ENCODE measurements at places on chromosomes 7 and 10.

- DNase-seq: no peak
These were observed 118.0 kb upstream of the PFKP start for GRCh38 chr10:2949221-2949947.

DNA sequence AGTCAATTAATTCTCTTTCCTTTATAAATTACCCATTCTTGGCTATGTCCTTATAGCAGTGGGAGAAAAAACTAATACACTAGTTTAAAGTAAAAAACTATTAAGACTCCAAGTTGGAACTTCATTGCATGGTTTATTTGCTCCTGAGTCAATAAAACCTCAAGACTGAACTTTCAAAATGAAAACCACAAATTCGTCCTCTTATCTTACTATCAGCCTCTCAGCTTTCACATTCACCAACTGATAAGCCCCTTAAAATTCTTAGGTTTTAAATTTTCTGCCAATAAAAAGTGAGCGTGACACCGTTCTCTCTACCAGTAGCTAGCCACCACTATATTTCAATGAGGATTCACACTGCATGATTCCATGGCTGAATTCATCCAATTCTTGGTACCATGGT is 346.4 kb upstream of the NPSR1 start:
- peak; percentile 30 for DNase-seq

GRCh38 chr10:8544057-8544380 is 489.5 kb downstream of the GATA3 start:
- DNase-seq: no peak

DNA sequence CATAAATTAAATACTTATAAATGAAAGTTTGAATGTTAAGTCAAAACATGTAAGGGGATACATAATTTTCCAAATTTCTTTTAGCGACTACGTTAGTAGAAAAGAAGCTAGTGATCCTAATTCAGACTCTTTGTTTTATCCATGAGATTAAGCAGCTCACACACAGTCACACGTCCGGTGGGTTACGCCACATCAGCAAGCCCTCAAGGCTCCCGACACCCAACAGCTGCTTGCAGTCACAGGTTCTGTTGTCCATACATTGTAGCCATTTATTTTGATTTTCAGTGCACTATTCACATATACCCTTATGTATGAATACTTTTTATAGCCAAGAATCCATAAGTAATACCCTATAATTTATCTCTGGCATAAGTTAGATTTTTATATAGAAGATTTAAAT is 39.5 kb downstream of the XRCC2 start:
- DNase-seq: no peak

GRCh38 chr7:6165075-6165474 is 107.3 kb downstream of the CYTH3 start:
- DNase-seq: no peak

DNA sequence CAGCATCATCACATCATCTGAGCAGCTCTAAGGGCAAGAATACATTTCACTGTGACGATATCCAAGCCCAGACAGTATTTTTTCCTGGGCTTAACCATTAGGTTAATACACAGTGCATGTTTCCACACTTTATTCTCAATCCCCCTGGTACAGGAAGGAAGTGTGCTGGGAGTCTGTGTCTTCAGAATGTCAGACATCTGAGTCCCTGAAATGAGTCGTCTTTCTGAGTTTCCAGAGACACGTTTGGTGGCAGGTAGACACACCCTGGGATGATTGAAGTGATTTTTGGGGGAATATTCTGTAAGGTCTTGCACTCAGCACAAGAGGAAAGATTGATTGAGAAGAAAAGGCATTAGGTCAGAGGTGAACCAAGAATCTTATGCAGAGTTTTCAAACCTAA is 13.1 kb upstream of the SHH start:
- DNase-seq: no peak

DNA sequence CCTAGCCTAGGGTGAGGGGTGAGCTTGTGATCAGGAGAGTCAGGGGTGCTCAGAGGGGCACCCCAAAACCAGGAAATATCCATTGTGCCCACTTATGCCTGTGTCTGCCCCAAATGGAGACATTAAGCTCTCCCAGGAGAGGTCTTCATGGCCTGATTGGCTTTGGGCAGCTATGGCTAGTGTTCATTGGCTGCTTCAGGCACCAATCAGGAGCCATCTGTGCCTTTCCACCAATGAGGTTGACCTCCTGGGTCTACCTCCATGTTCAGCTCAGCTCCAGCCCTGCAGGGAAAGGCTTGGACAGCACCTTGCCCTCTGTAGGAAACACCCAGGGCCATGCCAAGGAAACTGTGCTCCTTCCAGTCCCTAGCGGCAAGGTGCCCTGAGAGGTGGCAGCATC is 23.9 kb upstream of the HSPB1 start:
- DNase-seq: no peak

- no peak for DNase-seq
These were observed 55.4 kb downstream of the GLI3 start for GRCh38 chr7:42181566-42181965.

- no peak for DNase-seq
These were observed 80.8 kb downstream of the PAX2 start for GRCh38 chr10:100826031-100826651.

GRCh38 chr7:66050990-66051448 is 24.6 kb upstream of the ASL start:
- peak; percentile 94 for DNase-seq

- no peak for DNase-seq
These were observed 21.8 kb upstream of the LOXL4 start for GRCh38 chr10:98289802-98290209.

- DNase-seq: no peak
These were observed 98.1 kb downstream of the PTPN20 start for GRCh38 chr10:47009215-47009838.

- no peak for DNase-seq
These were observed 1.6 kb downstream of the LRRTM3 start for GRCh38 chr10:66927251-66927935.

GRCh38 chr10:57716884-57717283 is 550.8 kb downstream of the IPMK start:
- DNase-seq: peak; percentile 83

DNA sequence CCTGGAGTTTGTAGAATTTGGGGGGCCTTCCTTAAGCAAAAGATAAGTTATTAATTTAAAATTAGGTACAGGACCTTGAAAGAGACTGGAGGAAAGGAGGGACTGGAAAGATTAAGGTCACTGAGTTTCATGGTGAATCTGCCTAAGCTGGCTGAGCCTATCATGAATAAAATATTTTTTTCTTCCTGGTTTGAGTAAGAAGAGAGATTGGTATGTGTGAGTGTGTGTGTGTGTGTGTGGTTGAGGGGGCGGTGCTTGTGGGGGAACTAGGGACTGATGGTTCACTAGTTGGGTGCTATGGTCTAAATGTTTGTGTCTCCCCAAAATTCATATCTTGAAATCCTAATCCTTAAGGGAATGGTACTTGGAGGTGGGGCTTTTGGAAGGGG is 142.5 kb upstream of the PRKCQ start:
- DNase-seq: peak; percentile 24

DNA sequence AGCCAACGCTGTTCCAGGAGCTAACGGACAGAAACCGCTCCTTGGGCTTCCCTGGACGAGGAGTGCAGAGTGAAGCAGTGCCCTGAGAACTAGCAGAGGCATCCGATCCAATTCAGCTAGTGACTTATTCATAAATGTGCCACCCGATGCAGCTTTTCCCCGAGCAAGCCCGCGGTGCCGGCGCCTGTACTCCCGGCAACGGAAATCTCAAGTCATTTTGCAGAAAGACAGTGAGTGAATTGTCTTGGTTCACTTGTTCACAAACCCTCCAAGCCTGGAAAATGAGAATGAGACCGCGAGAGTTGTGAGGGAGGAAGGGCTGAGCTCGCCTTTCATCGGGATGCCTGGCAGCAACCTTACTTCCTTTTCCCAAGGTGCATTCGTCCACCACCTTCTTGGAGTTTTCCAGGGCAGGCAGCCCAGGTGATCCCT is 87.5 kb downstream of the COBL start:
- no peak for DNase-seq

DNA sequence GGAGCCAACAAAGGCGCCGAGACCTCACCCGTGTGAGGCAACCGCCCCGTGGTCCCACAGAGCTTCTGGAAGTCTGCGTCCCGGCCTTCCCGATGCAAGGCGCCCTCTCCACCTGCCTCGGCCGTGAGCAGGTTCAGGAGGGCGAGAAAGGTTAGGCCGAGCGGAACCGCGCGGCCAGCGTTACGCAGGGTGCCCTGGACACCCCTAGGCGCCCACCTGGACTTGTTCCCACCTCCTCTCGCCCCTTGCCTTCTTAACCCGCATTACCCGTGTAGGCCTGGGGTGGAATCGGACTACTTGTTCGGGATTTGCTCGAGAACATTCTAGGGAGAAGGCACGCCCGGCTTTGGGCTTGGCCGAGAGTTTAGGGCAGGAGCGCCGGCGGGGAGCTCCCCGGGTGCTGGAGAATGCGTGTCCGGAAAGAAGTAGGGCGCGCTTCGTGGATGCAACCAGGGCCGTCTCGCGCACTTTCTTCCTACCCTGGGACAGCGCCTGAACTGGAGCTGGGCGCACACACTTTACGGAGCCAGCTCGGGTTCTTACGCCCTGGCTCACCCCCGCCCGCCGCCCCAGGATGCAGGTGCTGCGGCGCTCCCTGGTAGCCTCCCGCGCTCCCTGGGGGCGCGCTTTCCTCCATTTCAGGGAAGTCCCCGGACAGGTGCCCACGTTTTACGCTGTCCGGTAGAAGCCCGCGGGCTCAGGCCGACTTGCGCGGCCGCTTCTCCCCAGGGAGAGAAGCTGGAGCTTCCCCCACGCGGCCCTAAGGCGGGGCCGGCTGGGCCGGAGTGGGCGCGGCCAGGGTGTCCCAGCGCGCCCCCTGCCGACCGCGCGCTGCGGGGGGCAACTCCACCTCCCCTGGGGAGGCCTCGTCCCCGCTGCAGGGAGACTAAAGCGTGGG is 74.5 kb downstream of the INSIG1 start:
- DNase-seq: no peak

- DNase-seq: peak; percentile 55
These were observed 44.1 kb upstream of the PARD3 start for GRCh38 chr10:34859170-34859569.

GRCh38 chr7:137590071-137590755 is 246.7 kb upstream of the PTN start:
- peak; percentile 30 for DNase-seq

DNA sequence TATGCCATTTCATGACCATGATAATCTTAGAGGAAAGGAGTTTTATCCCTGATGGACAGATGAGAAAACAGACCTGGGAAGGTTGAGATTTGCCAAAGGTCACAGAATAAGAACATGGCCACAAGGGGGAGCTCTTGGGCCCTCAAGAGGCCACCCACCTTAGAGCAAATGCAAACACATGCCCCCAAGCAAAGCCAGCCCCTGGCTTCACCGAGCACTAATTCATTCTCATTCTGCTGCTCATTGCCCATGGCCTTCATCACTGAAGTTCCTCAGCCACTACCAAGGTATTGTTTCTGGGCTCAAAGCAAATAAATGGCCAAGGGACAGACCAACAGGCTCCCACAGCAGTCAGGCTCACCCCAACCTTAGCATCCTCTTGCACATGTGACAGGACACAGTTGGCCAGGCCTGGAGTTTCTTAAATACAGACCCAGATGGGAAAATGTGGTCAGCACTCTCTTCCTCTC is 44.2 kb downstream of the PDLIM1 start:
- peak; percentile 89 for DNase-seq

GRCh38 chr7:38311329-38311937 is 38.0 kb upstream of the TARP start:
- DNase-seq: no peak

- DNase-seq: peak; percentile 67
These were observed 19.2 kb downstream of the GNA12 start for GRCh38 chr7:2824678-2825461.

DNA sequence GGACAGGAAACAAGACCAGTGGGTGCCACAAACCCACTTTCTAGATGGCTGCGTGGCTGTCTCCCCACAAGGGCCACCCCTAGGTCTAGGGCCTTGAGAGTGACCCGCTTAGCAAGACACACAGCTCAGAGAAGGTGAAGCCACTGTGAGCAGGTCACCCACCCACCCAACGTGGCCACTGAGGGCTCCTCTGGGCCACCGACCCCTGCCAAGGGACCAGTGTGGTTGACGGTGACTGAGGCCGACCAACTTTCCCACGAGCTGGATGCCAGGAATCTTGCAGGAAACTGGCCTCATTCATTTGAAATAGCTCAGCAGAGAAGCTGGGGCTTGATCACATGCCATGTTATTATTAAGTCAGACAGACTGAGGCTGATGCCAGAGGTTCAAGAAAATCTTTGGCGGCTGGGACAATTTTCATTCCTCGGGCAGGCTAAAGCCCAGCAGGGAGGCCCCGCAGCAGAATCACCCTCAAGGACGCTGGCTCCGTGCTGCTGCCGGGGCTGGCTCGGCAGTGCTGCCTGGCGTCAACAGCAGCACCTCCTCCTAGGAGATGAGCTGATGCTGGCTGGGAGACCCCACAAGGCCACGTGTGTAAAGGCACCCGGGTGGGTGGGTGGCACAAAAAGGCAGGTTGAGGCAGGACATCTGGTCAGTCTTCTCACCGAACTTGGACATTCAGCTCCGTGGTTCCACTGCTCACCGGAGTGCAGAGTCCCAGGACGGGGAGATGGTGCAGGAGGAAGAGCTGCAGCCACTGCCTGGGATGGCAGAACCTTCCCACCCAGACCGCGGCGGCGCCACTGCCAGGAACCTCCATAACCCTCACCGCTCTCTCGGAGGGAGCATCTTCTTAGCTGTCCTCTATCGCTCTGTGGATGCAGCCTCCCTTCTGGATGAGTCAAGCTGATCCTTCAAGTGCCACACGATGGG is 57.8 kb downstream of the ZRANB1 start:
- DNase-seq: peak; percentile 83

- DNase-seq: no peak
These were observed 39.7 kb upstream of the MKRN1 start for GRCh38 chr7:140519007-140519399.

DNA sequence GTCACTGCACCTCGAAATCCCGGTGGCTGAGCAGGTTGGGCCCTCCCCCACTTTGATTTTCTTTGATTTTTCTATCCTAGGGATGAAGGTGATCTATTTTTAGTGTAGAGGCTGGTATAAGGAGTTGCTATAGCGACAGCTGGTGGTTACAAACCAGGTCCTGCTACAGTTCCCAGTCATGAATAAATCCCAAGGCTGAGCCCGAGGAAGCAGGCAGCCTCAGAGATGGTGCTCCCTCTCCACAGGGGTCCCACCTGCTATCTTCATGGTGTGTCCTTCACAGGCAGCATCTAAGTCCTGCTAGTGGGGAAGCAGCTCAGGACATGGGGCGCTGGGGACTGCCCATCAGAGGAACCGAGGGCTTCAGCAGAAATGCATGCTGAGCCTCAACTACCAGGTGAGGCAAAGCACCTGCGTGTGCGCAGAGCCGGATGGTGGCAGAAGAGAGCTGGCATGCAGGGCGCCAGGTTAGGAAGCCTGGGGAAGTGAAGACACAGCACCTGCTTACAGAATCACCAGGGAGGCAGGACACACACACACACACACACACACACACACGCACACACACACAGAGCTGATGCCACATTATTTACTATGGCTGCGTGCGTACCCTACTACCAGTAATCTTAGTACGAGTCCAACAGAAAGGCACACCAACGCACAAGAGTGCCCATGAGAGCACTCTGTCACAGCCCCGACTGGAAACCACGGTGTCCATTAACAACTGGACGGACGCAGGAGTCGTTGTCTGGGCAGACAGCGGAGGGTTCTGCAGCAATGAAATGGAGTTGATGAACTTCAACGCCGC is 150.9 kb downstream of the PRKAG2 start:
- no peak for DNase-seq
